ENCODE measurements at places on chromosomes 12 and 14. TPM values are rescaled to one million over a fixed set of nuclear protein-coding genes. Genes with fewer than 3 reads are reported as not detected.

- DNase-seq: no peak
Measured at GRCh38 chr14:104356020-104356737, 217.8 kb downstream of the KIF26A start.

DNA sequence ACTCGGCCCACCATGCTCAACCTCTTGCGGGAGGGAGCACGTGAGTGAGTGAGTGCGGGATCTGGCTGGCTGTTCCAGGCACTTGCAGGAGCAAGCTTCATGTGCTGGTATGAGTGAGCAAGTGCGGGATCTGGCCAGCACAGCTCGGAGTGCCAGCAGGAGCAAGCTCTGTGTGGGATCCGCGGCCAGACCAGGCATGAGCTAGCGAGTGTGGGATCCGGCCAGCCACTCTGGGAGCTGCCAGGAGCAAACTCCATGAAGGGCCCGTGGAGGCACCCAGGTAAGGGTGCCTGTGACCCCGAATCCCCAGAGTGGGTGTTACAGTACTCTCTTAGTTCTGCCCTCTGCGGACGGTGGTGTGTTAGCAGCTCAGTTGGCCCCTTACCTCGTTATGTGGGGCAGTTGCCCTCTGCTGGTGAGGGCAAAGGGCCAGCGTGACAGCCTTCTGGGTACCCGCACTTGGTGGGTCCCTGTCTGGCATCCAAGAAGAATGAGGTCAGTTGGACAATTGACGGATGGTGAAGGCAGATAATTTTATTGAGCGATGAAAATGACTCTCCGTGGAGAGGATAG, 38.3 kb downstream of the RAD51B start:
- no peak for DNase-seq

DNA sequence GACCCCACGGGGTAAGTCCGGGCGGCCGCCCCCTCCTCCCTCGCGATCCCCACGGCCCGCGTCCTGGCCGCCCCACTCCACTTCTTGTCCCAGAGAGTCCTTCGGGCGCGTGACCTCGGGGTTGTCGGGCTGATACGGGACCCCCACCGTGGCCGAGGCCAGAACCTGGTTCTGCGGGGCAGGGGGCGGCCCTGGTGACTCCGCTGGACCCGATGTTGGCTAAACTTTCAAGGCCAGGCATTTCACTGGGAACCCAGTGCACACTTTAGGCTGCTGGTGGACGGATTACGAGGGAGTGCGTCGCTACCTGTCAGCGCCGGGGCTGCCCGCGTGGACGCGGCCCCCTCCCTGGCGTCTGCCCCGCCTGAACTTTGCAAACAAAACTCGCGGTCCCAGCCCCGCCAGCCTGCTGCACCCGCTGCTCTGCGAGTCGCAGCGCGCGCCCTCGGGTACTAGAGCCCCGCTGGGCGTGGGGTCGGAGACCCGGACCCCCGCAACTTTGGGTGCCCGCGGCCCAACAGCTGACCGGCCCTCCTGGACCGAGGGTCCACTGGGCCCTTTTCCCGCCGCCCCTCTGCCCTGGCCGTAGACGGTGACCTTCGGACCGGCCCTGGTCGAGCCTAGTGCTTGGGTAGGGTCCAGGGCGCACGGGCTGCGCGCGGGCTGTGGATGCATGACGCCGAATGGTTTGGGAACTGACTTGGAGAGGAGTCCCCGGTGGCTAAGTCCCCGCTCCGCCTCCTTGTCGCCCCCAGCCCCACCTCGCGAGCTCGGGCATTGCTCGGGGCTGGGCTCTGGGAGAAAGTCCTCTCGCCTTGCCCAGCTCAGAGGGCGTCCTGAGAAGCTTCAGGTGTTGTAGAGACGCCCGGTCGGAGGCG, 624 bp downstream of the RIN3 start:
- DNase-seq: no peak

- no peak for DNase-seq
Measured at GRCh38 chr12:40947797-40948196, 240.3 kb upstream of the PDZRN4 start.

- no peak for DNase-seq
Measured at GRCh38 chr14:24377126-24377525, 9.1 kb downstream of the NFATC4 start.

GRCh38 chr12:27099629-27100028, 17.3 kb upstream of the C12orf71 start:
- DNase-seq: no peak

DNA sequence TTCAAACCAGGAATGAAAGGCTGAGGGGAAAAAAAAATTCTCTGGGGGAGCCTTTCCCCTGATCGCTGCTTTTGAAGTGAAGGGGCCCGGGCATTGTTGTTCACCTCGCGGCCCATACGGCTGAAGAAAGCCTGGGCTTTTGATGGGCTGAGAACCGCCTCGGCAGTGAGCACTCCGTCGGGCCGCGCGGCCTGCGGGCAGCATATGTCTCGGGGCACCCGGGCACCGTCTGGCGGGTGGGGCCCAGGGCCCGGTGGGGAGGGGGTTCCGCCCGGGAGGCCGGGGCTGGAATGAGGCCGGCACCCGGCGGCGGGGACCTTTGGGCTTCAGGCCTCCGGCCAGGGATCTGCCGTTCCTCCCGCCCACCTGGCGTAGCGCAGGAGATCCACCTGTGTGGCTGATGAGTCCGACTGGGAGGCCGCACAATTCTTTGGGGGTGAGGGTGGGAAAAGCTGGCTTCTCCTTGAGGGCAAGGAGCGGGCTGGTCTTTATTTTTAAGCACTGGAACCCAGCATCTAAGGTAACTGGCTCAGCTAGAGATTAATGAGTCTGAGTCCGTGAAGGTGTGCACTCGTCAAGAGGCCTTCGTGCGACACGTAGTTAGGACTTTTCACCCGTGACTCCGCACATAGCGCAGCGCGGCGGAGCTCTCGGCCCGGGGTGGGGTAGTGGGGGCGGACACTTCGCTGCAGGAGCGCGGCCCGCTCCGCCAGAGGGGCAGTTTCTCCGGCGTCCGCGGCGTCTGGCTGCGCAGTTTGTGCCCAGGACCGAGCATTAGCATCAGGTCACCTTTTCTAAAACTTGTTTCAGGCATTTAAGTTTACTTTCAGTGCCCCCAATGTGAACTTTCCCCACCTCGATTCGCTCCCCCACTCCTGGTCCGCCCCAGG, 10.6 kb downstream of the FOXA1 start:
- no peak for DNase-seq

DNA sequence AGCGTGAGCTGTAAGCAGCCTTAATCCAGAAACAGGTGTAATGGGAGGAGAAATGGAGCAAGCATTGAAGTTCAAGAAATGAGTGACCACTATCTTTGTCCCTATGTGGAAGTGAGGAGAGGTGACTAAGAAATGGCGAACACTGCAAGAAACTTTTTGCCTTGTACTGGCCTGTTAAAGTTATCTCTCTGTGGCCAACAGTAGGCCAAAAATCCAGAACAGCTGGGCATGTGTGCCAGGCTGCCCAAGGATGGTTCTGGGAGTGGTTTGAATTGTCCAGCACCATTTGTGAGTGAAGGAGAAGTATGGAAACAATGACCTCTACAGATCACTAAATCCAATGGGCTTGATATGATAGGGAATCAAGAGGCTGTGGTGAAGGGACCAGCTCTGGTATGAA, 83.3 kb upstream of the FRMD6 start:
- no peak for DNase-seq

DNA sequence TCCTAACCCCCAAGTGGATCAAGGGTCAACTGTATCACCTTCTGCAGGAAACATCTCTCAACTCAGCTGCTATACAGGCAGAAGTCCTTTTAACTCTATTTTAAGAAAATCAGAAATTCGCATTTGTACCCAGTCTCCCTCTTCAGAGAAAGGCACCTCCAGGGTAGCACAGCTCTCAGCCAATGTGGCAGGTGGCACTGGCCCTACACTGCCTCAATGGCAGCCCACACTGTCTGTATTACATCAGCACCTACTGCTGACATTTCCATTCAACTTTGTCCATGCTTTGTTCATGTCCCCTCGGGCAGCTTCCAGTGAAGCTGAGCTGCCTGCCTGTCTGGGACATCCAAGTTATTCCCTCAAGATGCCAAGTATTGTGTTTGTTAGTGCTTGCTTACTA, 8.8 kb downstream of the SPTSSA start:
- DNase-seq: no peak

DNA sequence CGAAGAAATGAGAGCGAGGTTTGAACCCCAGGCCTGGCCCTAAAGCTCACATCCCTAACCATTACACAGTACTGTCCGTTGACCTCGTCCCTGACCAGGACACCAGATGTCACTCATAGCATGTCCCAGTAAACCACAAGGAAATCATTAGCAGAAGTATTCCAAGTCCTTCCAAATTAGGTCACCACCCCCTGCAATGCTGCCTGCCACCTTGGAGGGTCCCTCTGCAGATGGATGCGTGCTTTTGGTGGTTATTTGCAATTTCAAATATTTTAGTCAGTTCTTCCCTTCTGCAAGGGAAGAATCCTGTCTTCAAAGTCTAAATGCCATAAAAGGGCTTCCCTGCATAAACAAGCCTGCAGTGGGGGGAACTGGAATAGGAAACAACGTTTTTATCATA, 71.3 kb downstream of the CLMN start:
- DNase-seq: no peak

DNA sequence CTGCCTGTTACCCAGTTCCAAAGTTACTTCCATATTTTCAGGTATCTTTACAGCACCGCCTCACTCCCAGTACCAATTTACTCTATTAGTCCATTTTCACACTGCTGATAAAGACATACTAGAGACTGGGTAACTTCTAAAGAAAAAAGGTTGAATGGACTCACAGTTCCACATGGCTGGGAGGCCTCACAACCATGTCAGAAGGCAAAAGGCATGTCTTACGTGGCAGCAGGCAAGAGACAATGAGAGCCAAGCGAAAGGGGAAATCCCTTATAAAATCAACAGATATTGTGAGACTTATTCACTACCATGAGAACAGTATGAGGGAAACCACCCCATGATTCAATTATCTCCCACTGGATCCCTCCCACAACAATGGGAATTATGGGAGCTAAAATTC, 9.8 kb downstream of the AREL1 start:
- DNase-seq: no peak

DNA sequence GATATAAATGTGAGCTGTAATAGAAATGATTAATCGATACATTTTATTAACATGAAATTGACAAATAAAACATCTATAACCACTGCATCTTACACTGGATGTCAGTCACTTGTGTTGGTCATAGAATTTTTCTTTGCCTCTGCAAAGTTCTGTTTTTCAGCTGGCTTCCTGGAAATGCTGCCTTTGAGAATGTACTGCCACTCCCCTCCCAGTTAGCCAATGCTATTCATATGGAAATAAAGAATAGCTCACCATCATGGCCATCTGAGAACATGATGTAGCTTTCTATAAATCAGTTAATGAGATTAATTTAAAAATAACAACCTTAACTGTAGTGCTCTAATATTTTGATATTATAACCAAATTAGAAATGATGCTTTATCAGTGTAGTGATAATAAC, 41.1 kb downstream of the SLCO1B1 start:
- no peak for DNase-seq

GRCh38 chr12:24803430-24804245, 145.3 kb downstream of the BCAT1 start:
- no peak for DNase-seq

- DNase-seq: no peak
Measured at GRCh38 chr14:61508526-61508925, 186.8 kb upstream of the HIF1A start.

DNA sequence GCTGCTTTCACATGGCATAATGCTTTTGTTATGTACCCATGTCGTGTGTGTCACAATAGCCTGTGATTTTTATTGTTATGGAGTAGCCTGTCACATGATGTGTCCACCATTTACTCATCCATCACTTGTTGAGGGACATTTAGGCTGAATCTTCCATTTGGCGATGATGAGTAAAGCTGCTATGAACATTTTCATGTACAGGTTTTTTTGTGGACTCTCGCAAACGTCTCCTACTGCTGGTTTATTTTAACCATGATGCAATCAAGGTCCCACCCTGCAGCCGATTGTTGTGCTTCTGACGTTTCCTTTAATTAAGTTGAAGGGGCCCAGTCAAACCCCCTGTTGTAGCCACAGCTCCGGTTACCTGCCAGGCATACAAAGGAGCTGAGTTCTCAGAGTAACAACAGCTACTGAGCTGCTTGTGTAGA, 63.2 kb downstream of the ZNF664 start:
- no peak for DNase-seq

The AQP2 gene
- total RNA-seq: not detected

The NOC4L gene
- total RNA-seq: 10.1 TPM

The TRPV4 gene
- total RNA-seq: 6.4 TPM

The LRRC9 gene
- total RNA-seq: 0.16 TPM

The VDR gene
- total RNA-seq: 41.7 TPM

The LHX5 gene
- not detected for total RNA-seq
